ENCODE measurements at places on chromosomes 6 and 20.

- DNase-seq = no peak
Measured at GRCh38 chr6:70574643-70575042, 7.9 kb downstream of the SDHAF4 start.

DNA sequence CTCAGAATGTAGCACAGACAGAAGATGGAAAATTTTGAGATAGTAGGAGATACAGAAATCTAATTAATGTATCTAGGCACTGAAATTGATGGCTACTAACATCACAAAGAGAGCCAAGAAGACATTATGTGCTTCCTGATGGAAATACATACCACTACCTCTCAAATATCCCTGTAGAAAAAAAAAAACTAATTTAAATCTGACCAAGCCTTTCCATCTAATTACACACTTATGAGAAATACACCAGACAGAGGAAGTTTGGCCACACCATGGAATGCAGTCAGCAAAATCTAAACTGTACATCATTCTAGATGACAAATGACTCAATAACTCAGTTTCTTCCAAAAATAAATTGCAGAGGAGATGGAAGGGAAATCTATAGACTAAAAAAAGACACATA, 18.9 kb downstream of the VPS52 start:
- no peak for DNase-seq

DNA sequence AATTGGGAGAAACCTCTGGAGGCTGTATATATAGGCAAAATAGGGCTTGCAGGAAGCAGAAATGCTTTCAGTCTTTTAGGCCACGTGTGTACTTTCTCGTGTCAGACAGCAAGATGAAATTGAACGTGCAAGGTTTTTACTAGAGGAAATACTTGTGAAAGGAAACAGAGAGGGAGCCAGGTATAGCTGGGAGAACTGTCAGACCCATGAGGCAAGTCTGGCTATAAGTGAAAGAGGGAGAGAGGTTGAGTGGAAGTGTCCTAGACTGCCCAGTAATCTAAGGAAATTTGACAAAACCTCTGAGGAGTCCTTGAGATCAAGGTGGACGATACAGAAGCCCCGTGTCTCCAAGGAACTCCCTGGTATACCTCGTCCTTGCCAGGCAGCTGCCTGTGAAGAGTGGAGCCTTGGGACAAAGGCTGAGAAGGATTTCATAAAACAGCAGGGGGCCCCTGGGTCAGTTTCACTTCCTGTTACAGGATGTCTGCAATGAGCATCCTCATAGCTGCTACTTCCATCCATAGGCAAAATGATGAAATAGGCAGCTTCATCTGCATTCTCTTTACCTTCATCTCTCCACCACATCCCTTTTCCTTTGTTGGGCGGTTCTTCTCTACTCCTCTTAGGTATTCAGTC, 114.4 kb upstream of the MAP3K7 start:
- DNase-seq = peak; percentile 24

GRCh38 chr6:149218915-149219314, 98.6 kb upstream of the TAB2 start:
- no peak for DNase-seq

GRCh38 chr6:71040043-71040442, 83.2 kb upstream of the B3GAT2 start:
- no peak for DNase-seq

DNA sequence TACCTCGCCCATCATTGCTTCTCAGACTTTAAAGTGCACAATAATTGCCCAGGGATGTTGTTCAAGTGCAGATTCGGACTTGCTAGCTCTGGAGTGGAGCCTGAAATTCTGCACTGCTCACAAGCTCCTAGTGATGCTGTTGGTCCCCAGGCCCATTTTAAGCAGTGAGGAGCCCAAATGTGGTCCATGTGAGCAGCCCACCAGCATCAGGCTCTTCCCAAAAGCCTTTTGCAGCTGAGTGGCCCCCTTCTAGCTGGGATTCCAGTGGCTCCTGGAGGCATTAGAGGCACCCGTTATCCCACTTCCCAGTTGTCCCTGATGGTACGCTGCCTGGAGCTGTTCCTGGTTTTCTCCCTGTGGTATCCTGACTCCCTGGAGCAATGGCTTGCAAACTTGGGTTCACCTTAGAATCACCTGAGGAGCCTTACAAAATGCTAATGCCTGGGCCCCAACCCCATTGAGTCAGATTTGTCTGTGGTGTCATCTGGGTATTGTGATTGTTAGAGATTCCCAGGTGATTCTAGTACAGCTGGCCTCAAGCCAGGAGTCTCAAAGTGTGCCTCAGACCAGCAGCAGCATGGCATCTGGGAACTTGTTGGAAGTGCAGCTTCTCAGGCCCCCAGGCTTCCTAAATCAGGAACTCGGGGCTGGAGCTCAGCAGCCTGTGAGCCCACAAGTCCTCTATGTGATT, 186.9 kb upstream of the SLC24A3 start:
- DNase-seq = no peak

DNA sequence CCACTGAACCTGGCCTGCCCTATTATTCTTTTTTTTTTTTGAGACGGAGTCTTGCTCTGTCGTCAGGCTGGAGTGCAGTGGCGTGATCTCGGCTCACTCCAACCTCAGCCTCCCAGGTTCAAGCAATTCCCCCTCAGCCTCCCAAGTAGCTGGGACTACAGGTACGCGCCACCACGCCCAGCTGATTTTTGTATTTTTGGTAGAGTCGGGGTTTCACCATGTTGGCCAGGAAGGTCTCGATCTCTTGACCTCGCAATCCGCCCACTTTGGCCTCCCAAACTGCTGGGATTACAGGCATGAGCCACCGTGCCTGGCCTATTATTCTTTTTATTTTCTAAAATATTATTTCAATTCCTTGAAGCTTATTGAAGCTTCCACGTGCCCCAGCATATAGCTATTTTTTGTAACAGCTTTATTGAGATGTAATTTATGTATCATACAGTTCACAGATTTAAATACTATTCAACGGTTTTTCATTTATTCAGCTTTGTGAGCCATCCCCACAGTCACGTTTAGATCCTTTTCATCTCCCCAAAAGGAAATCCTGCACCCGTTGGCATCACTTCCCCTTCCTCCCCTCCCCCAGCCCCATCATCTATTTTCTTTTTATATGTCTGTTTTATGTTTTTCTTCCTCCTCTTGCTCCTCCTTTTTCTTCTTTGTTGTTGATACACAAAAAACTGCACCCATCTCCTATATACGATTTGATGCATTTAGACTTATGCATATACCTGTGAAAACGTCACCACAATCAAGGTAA, 13.5 kb upstream of the MDFI start:
- no peak for DNase-seq

GRCh38 chr6:110467566-110468140, 8.8 kb downstream of the SLC22A16 start:
- no peak for DNase-seq

DNA sequence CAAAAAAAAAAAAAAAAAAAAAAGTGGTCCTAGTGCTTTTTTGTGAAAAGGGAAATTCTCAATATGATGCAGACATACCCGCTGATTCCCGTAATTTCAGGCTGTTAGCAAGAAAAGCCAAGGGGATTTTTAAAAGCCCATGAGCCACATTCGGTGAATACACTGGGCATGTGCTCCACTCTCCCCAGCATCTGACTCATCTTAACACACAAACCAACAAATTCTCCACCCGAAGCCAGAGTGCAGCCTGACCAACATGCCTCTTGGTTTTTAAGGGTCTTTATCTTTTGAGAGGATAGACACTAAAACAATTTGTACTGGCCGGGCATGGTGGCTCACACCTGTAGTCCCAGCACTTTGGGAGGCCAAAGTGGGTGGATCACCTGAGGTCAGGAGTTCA, 45.5 kb upstream of the CD83 start:
- DNase-seq = no peak

GRCh38 chr6:16392010-16392409, 153.6 kb downstream of the GMPR start:
- no peak for DNase-seq

All from NCI-H510A (cell line).